CD8-positive, alpha-beta memory T cell (primary cell): ENCODE measurements at places on chromosomes 3 and 15. TPM values are rescaled to one million over a fixed set of nuclear protein-coding genes. Genes with fewer than 3 reads are reported as not detected.

DNA sequence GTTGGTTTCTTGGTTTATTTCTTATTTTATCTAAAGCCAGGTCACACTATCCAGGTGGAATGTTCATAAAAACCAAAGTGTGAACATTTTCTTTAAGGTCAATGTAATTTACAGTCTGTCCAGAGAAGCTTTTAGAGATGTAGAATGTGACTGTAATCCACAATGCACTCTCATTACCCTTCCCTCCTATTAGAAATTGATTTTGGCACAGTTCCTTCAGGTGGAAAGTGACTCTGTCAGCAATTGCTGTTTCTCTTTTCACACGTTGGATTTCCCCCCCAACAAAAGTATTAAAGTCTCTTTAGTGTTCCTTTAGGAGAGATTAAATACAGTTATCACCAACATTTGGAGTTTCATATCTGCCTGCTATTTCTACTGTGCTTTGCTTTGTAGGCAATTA, 31.6 kb upstream of the COPB2 start:
- H3K36me3 ChIP-seq, result no peaks in the 10 kb centered on the region
- no peak overlapping the region for H3K27ac ChIP-seq
- H3K27me3 ChIP-seq, result no peaks in the 10 kb centered on the region
- H3K4me1 ChIP-seq, result no peaks in the 10 kb centered on the region
- H3K4me3 ChIP-seq, result no peak overlapping the region

DNA sequence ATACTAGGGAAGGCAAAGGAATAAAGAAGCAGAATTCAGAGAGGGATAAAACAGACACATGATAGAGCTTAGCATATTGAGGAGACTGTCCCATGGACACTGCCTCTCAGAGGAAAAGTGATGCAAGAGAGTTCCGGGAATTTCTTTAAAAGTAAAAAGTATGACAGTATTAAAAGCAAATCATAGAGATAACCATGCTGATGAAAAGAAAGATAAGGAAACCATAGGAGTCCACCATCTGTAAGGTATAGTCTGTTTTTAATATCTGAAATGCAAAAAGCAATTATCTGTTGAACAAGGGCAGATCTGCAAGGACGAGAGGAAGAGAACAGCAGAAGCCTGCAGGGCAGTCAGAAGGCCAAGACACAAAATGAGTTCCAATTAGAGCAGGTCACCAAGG, 495.9 kb upstream of the GOLIM4 start:
- H3K4me1 ChIP-seq, result no peaks in the 10 kb centered on the region
- DNase-seq, result no peak
- H3K27me3 ChIP-seq, result no peaks in the 10 kb centered on the region
- H3K4me3 ChIP-seq, result no peak overlapping the region
- H3K36me3 ChIP-seq, result no peaks in the 10 kb centered on the region
- no peak overlapping the region for H3K27ac ChIP-seq

DNA sequence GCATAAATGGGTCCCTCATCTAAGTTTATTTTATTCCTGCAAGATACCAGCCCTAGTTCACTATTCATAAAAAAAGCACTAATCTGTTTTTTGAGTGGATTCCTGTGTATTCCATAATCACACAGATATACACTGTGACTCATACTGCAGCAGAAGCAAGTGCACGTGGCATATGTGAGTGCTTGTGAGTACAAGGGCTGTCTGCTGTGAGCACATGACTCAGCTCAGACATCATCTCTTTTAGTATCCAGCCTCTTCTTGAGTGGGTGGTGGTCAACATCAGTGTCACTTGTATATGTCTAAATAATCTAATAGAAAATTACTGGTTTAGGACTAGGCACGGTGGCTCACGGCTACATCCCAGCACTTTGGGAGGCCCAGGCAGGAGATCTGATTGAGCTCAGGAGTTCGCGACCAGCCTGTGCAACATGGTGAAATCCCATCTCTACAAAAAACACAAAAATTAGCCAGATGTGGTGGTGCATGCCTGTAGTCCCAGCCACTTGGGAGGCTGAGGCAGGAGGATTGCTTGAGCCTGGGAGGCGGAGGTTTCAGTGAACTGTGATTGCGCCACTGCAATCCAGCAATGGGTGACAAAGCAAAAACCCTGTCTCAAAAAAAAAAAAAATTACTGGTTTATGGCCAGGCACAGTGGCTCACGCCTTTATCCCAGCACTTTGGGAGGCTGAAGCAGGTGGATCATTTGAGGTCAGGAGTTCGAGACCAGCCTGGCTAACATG, 49.8 kb downstream of the NIPA2 start:
- H3K36me3 ChIP-seq, result no peaks in the 10 kb centered on the region
- no peak for DNase-seq
- H3K27me3 ChIP-seq, result no peaks in the 10 kb centered on the region
- no peaks in the 10 kb centered on the region for H3K4me1 ChIP-seq
- no peak overlapping the region for H3K4me3 ChIP-seq
- no peak overlapping the region for H3K27ac ChIP-seq

The CTXN2 gene
- total RNA-seq, result not detected

The PP2D1 gene
- not detected for total RNA-seq

The TEX55 gene
- not detected for total RNA-seq

DNA sequence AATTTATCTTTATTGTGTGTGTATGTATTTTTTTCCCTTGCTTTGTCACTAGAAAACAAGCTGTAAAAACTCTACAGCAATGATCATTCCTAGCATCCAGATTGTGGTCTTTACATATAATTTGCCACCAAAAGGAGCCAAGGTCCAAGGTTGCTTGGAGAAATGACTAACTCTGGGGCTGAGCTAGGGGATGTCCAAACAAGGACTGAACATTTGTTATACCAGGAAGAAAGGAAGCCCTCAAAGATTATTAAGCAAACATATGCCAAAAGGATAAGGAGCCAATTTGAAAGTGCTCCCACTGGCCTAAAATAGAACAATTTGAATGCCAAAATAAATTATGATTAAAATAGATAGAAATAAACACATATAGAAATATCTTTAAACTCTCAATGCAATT, 293.3 kb downstream of the ZIC1 start:
- no peaks in the 10 kb centered on the region for H3K36me3 ChIP-seq
- H3K27ac ChIP-seq, result no peak overlapping the region
- no peaks in the 10 kb centered on the region for H3K4me1 ChIP-seq
- no peak overlapping the region for H3K4me3 ChIP-seq

GRCh38 chr3:33834096-33834453, 35.6 kb downstream of the PDCD6IP start:
- H3K27ac ChIP-seq, result no peak overlapping the region
- no peaks in the 10 kb centered on the region for H3K27me3 ChIP-seq
- peaks cover 5% of the 10 kb centered on the region for H3K36me3 ChIP-seq
- no peak overlapping the region for H3K4me3 ChIP-seq

The NUP210 gene
- 146 TPM for total RNA-seq

The TMEM207 gene
- not detected for total RNA-seq

GRCh38 chr15:92707880-92708551, 52.4 kb upstream of the FAM174B start:
- no peak overlapping the region for H3K27ac ChIP-seq
- no peaks in the 10 kb centered on the region for H3K36me3 ChIP-seq
- H3K4me1 ChIP-seq, result no peaks in the 10 kb centered on the region
- no peak for DNase-seq
- H3K27me3 ChIP-seq, result no peaks in the 10 kb centered on the region
- no peak overlapping the region for H3K4me3 ChIP-seq

DNA sequence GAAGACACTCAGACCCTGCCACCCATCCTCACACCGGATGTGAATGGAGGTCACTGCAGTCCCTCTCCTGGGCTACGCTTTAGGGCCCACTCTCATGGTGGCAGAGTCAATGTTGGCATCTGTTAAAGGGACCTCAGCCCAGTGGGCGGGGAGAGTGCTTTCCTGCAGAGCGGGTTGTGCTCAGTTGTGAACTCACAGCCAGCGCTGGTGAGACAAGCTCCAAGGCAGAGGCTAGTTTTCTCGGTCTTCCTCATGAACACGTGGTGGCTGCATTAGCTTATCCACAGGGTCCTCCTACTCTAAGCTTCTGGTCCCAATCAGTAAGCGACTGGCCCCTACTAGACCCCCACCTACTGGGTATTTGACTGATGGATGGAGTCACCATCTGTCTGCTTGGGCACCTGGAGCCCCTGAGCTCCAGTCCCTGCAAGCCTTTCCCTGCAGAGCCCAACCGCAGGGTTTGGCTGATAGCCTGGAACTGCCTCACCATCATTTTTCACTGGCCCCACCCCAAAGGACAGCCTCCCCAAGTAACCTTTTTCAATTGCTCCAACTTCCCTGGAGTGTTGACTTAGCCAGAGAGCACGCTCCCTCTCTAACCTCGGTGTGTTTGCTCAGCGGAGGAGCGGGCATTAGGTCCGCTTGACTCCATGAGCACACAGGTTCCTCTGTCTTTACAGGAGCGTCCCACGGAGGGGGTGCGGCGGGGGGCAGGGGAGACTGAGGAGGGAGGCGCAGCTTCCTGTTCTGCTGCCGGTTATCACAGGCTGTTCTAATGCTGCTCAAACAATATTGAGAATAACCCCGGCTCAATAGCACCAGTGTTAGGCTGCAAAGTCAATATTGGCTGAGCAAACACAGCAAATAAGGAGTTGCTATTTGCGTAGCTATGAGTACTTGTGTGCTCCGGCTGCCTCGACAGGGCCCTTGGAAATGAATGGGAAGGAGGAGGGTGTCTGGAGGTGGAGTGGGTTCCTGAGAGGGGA, 141.7 kb downstream of the RPLP1 start:
- no peak overlapping the region for H3K4me3 ChIP-seq
- no peaks in the 10 kb centered on the region for H3K27me3 ChIP-seq
- no peak overlapping the region for H3K27ac ChIP-seq
- H3K4me1 ChIP-seq, result peaks cover 10% of the 10 kb centered on the region

DNA sequence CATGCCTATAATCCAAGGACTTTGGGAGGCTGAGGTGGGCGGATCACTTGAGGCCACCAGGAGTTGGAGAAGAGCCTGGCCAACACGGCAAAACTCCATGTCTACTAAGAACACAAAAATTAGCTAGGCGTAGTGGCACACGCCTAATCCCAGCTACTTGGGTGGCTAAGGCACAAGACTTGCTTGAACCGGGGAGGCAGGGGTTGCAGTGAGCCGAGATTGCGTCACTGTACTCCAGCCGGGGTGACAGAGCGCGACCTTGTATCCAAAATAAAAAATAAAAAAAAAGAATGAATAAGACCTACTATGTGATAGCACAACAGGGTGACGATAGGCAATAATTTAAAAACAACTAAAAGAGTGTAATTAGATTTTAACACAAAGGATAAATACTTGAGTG, 3.5 kb downstream of the XRN1 start:
- H3K36me3 ChIP-seq, result peaks cover 4% of the 10 kb centered on the region
- H3K27ac ChIP-seq, result no peak overlapping the region
- H3K4me3 ChIP-seq, result no peak overlapping the region
- DNase-seq, result no peak
- H3K27me3 ChIP-seq, result no peaks in the 10 kb centered on the region
- peaks cover 49% of the 10 kb centered on the region for H3K4me1 ChIP-seq

GRCh38 chr15:26873846-26874245, 7.0 kb downstream of the GABRA5 start:
- H3K36me3 ChIP-seq, result no peaks in the 10 kb centered on the region
- H3K4me1 ChIP-seq, result no peaks in the 10 kb centered on the region
- no peak overlapping the region for H3K27ac ChIP-seq
- H3K27me3 ChIP-seq, result no peaks in the 10 kb centered on the region

- H3K4me1 ChIP-seq, result peaks cover 10% of the 10 kb centered on the region
- H3K27ac ChIP-seq, result no peak overlapping the region
- no peaks in the 10 kb centered on the region for H3K36me3 ChIP-seq
- DNase-seq, result no peak
- peak overlapping the region; percentile 35 for H3K4me3 ChIP-seq
Observed at GRCh38 chr3:33658621-33658990, 59.4 kb downstream of the CLASP2 start.

- H3K36me3 ChIP-seq, result no peaks in the 10 kb centered on the region
- no peak overlapping the region for H3K4me3 ChIP-seq
- no peak overlapping the region for H3K27ac ChIP-seq
- H3K27me3 ChIP-seq, result no peaks in the 10 kb centered on the region
- H3K4me1 ChIP-seq, result peaks cover 9% of the 10 kb centered on the region
Observed at GRCh38 chr15:57026016-57026592, 107.7 kb downstream of the TCF12 start.

- peaks cover 9% of the 10 kb centered on the region for H3K4me1 ChIP-seq
- H3K27me3 ChIP-seq, result no peaks in the 10 kb centered on the region
- peaks cover 4% of the 10 kb centered on the region for H3K36me3 ChIP-seq
- H3K27ac ChIP-seq, result peak overlapping the region; percentile 18
- DNase-seq, result no peak
Observed at GRCh38 chr3:196268284-196269163, 19.0 kb downstream of the PCYT1A start.

The AADAC gene
- total RNA-seq, result not detected

The RARB gene
- not detected for total RNA-seq

GRCh38 chr15:58355973-58356372, 75.8 kb upstream of the LIPC start:
- H3K36me3 ChIP-seq, result no peaks in the 10 kb centered on the region
- peaks cover 22% of the 10 kb centered on the region for H3K4me1 ChIP-seq
- H3K27me3 ChIP-seq, result no peaks in the 10 kb centered on the region
- no peak for DNase-seq
- no peak overlapping the region for H3K27ac ChIP-seq

The SIDT1 gene
- 16.6 TPM for total RNA-seq

The FMN1 gene
- total RNA-seq, result 0.24 TPM

The ZNF501 gene
- total RNA-seq, result 4.9 TPM

- peak; percentile 49 for DNase-seq
- H3K4me3 ChIP-seq, result peak overlapping the region; percentile 59
- H3K27ac ChIP-seq, result peak overlapping the region; percentile 33
- no peaks in the 10 kb centered on the region for H3K27me3 ChIP-seq
- H3K4me1 ChIP-seq, result peaks cover 20% of the 10 kb centered on the region
Observed at GRCh38 chr3:125310623-125311081, 64.5 kb downstream of the ZNF148 start.

DNA sequence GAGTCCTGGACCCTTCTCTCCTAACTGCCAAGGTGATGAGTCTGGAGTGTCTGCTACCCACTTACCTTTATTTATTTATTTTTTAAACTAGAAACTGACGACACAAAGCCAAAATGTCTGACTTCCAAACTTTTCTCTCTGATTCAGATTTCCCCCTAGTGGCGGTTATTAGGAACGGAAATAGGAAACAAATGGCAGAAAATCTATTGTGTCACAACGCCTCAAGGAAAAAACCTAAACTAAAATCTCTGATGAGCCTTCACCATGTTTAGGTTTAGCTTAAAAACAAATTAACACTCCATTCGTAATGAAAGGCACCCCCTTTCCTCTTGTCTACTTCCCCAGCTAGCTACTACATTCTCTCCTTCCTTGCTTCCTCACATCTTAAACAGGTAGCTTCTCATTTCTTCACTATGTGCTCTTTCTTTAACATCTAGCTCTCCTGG, 94.0 kb upstream of the MEX3B start:
- DNase-seq, result no peak
- peaks cover 6% of the 10 kb centered on the region for H3K36me3 ChIP-seq
- no peak overlapping the region for H3K4me3 ChIP-seq
- no peaks in the 10 kb centered on the region for H3K4me1 ChIP-seq
- no peaks in the 10 kb centered on the region for H3K27me3 ChIP-seq

DNA sequence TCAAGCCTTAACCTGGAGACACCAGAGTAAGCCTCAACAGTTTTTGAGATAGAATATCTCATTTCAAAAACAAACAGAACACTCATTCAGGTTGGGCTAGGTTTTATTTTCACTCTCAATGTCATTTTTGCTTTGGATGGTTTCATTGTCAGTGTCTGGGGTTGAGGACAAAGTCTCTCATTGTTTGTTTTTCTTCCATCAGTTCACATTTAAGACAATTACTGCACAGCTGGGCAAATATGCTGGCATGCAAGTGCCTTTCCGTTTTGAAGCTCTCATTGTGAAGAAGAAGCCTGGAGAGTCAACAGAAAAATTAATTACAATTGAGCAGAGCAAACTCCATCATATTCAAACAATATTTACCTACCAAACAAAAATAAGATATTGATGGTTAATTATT, 1050.0 kb downstream of the TBL1XR1 start:
- H3K4me3 ChIP-seq, result no peak overlapping the region
- no peak for DNase-seq
- H3K27me3 ChIP-seq, result no peaks in the 10 kb centered on the region
